A549 treated with AZD2906 at 1 μM for 4 hours (cell line): ENCODE measurements at places on chromosomes 3 and 15. TPM values are rescaled to one million over a fixed set of nuclear protein-coding genes. Genes with fewer than 3 reads are reported as not detected.

The SLC28A1 gene
- total RNA-seq = not detected in 5 replicates

The RETNLB gene
- not detected in 5 replicates for total RNA-seq

The MED12L gene
- total RNA-seq = 0.32 to 0.90 TPM (median 0.42 TPM) in 5 replicates

The TAGLN3 gene
- total RNA-seq = 0.05 TPM in 1 of 5 replicates, not detected in the others

The CHRFAM7A gene
- 4.4 to 7.5 TPM (median 6.5 TPM) in 5 replicates for total RNA-seq
